ENCODE measurements at places on chromosomes 11 and 22.

- H3K36me3 ChIP-seq, result no peaks in the 10 kb centered on the region
- H3K27ac ChIP-seq, result no peak overlapping the region
- DNase-seq, result no peak
Observed at GRCh38 chr22:45960477-45961386, 16.2 kb downstream of the WNT7B start.

- H3K36me3 ChIP-seq, result no peaks in the 10 kb centered on the region
- H3K4me3 ChIP-seq, result no peak overlapping the region
- peaks cover 5% of the 10 kb centered on the region for H3K27me3 ChIP-seq
- no peaks in the 10 kb centered on the region for H3K4me1 ChIP-seq
- no peak for DNase-seq
Observed at GRCh38 chr11:31355817-31356216, 13.7 kb downstream of the DCDC1 start.

- H3K27me3 ChIP-seq, result peaks cover 6% of the 10 kb centered on the region
- no peaks in the 10 kb centered on the region for H3K36me3 ChIP-seq
- no peak for DNase-seq
- no peak overlapping the region for H3K27ac ChIP-seq
- peaks cover 1% of the 10 kb centered on the region for H3K4me1 ChIP-seq
- H3K4me3 ChIP-seq, result no peak overlapping the region
Observed at GRCh38 chr11:71237853-71238252, 14.5 kb downstream of the SHANK2 start.

- peaks cover 9% of the 10 kb centered on the region for H3K36me3 ChIP-seq
- H3K27me3 ChIP-seq, result no peaks in the 10 kb centered on the region
- peaks cover 24% of the 10 kb centered on the region for H3K4me1 ChIP-seq
- H3K27ac ChIP-seq, result peak overlapping the region; percentile 75
- no peak for DNase-seq
Observed at GRCh38 chr11:225734-226453, 10.2 kb downstream of the SIRT3 start.

DNA sequence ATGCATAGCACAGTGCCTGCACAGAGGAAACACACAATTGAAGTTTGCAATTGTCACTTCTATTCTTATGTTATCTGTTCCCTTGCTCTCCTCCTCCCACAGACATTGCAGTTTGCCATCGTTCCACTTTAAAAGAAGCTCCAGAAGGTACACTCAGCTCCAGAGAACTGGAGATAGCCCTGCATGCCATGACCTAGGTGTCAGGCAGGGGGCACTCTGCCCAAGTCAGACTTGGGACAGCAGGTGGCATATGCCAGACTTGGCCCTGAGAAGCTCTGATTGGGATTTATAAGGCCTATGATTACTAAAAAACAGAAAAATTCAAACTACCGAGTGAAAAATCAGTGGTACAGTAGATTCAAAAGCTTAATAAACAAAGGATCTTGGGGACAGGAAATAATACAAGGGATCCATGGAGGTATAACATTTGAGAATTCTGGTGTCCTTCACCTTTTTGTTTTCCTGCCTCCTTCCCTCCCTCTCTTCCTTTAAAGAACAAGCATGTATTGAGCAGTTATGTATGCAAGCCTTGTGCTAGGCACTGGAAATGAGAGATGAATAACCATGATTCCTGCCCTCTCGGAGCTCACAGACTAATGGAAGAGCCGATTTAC is 40.0 kb downstream of the TENM4 start:
- H3K4me3 ChIP-seq, result no peak overlapping the region
- peak; percentile 18 for DNase-seq
- H3K27me3 ChIP-seq, result no peaks in the 10 kb centered on the region

- peaks cover 49% of the 10 kb centered on the region for H3K36me3 ChIP-seq
- no peak for DNase-seq
- no peaks in the 10 kb centered on the region for H3K27me3 ChIP-seq
Observed at GRCh38 chr11:14783788-14784187, 108.2 kb downstream of the CYP2R1 start.

DNA sequence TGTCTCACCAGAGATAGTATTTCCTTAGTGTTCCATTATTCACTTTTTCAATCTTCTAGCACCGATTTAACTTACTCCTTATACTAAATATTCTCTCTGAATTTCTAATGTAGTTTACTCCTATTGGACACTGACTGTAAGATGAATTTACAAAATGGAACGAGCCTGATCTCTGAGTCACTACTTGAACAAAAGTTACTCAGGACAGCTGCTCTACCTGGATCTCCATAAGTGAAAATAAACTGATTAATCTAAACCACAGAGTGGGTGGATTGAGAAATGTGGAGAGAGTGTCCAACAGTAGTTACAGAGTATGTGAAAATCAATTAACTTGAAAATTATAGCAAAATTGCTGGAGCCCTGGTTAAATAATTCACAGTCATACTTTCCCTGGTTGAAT is 141.7 kb upstream of the CHORDC1 start:
- no peak overlapping the region for H3K4me3 ChIP-seq
- no peak for DNase-seq
- no peak overlapping the region for H3K27ac ChIP-seq
- H3K27me3 ChIP-seq, result no peaks in the 10 kb centered on the region

GRCh38 chr11:73393479-73394415 is 17.5 kb downstream of the RELT start:
- peak; percentile 61 for DNase-seq
- H3K27ac ChIP-seq, result no peak overlapping the region
- H3K36me3 ChIP-seq, result peaks cover 17% of the 10 kb centered on the region
- no peaks in the 10 kb centered on the region for H3K27me3 ChIP-seq
- no peaks in the 10 kb centered on the region for H3K4me1 ChIP-seq

GRCh38 chr11:112903340-112903739 is 57.9 kb upstream of the NCAM1 start:
- no peak for DNase-seq
- no peaks in the 10 kb centered on the region for H3K4me1 ChIP-seq
- no peaks in the 10 kb centered on the region for H3K36me3 ChIP-seq
- H3K27ac ChIP-seq, result no peak overlapping the region
- H3K4me3 ChIP-seq, result no peak overlapping the region

DNA sequence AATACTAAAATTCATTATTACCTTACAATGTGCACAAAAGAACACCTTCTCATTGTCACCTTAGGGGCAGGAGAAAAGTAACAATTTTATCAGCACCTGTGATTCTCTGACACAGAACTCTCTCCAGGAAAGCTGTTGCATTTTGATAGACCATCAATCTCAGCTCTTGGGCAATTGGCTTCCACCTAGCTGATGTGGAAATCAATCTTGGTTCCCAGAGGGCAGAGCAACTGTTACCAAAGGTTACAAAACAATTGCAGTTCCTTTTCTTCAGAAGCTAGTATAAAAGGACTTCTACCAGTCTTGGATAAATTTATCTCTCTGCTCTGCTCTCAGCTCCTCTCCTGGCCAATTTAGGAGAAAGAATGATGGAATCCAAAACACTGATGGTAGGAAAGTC is 157.8 kb upstream of the DDI1 start:
- H3K4me3 ChIP-seq, result no peak overlapping the region
- no peak for DNase-seq
- H3K4me1 ChIP-seq, result no peaks in the 10 kb centered on the region
- H3K36me3 ChIP-seq, result no peaks in the 10 kb centered on the region
- H3K27me3 ChIP-seq, result no peaks in the 10 kb centered on the region

DNA sequence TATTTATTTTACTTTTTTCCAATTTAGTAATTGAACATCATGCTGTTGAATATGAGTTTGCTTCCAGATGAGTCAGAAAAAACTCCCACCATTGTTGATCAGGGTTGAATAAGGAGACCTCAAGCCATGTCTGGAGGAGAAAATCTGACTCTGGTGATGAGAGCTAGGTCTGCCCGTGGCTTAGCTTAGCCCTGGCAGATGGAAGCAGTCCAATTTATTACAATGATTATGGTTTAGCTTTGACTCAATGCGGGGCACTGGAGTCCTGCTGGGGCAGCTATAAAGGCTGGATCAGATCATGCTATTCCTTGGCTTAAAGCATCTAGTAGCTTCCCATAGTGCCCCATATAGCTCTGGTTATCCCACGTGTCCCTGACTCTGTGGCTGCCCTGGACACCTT is 506.5 kb downstream of the MN1 start:
- H3K4me1 ChIP-seq, result no peaks in the 10 kb centered on the region
- H3K4me3 ChIP-seq, result no peak overlapping the region
- H3K27me3 ChIP-seq, result peaks cover 32% of the 10 kb centered on the region
- H3K27ac ChIP-seq, result no peak overlapping the region

- H3K4me1 ChIP-seq, result peaks cover 10% of the 10 kb centered on the region
- H3K36me3 ChIP-seq, result no peaks in the 10 kb centered on the region
- no peak for DNase-seq
Observed at GRCh38 chr11:73285721-73286120, 13.6 kb downstream of the P2RY6 start.

- H3K27me3 ChIP-seq, result peaks cover 5% of the 10 kb centered on the region
- peak overlapping the region; percentile 22 for H3K4me3 ChIP-seq
- H3K4me1 ChIP-seq, result peaks cover 13% of the 10 kb centered on the region
- H3K36me3 ChIP-seq, result no peaks in the 10 kb centered on the region
- peak; percentile 22 for DNase-seq
- H3K27ac ChIP-seq, result peak overlapping the region; percentile 20
Observed at GRCh38 chr22:44550711-44551491, 52.9 kb upstream of the RTL6 start.

- no peaks in the 10 kb centered on the region for H3K27me3 ChIP-seq
- no peak overlapping the region for H3K4me3 ChIP-seq
- no peak for DNase-seq
- no peaks in the 10 kb centered on the region for H3K4me1 ChIP-seq
- no peak overlapping the region for H3K27ac ChIP-seq
Observed at GRCh38 chr11:91773090-91773489, 451.5 kb upstream of the FAT3 start.

DNA sequence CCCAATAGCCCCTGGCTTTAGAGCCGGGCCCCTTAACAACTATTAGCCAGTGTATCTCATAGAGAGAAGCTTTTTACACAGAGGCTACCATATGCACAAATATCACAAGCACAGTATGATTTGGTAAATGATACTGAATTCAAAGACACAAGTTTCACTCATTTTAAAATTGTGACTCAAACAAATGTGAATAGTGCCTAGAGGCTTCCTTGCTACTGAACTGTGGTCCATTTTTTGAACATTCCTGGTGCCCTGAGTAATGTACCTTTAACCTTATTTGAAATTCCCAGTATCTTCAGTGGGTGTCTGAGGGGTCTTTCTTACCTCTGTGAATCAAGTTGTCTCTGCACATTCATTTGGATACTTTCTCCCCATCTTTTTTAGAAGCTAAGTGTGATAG is 156.2 kb downstream of the MAML2 start:
- peaks cover 12% of the 10 kb centered on the region for H3K36me3 ChIP-seq
- H3K4me1 ChIP-seq, result peaks cover 78% of the 10 kb centered on the region
- peak overlapping the region; percentile 66 for H3K4me3 ChIP-seq
- DNase-seq, result no peak

DNA sequence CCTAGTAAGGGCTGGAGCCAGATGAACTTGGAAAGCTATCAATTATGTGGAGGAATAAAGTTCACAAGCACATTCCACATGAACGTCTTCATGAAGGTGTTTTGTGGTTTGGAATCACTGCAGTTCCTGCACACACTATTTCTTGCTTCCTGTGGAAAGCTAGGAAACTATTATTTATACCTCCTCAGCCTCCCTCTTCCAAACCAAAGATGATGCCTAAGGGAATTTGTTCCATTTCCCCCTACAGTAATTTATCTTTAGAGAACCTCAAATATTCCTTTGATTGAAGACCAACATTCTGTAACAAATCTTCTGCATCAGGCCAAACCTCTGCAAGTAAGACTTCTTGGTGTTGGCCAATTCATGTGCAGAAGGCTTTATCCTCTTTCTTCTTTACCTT is 115.8 kb upstream of the ARHGAP20 start:
- peaks cover 17% of the 10 kb centered on the region for H3K4me1 ChIP-seq
- H3K27ac ChIP-seq, result no peak overlapping the region
- H3K27me3 ChIP-seq, result peaks cover 5% of the 10 kb centered on the region
- H3K4me3 ChIP-seq, result no peak overlapping the region

GRCh38 chr11:93396316-93396715 is 65.8 kb downstream of the DEUP1 start:
- H3K4me1 ChIP-seq, result no peaks in the 10 kb centered on the region
- H3K36me3 ChIP-seq, result no peaks in the 10 kb centered on the region
- H3K4me3 ChIP-seq, result no peak overlapping the region
- H3K27ac ChIP-seq, result no peak overlapping the region
- DNase-seq, result no peak
- no peaks in the 10 kb centered on the region for H3K27me3 ChIP-seq

GRCh38 chr11:115247361-115247760 is 256.9 kb downstream of the CADM1 start:
- no peaks in the 10 kb centered on the region for H3K4me1 ChIP-seq
- no peaks in the 10 kb centered on the region for H3K36me3 ChIP-seq
- DNase-seq, result no peak
- no peak overlapping the region for H3K4me3 ChIP-seq
- no peaks in the 10 kb centered on the region for H3K27me3 ChIP-seq

DNA sequence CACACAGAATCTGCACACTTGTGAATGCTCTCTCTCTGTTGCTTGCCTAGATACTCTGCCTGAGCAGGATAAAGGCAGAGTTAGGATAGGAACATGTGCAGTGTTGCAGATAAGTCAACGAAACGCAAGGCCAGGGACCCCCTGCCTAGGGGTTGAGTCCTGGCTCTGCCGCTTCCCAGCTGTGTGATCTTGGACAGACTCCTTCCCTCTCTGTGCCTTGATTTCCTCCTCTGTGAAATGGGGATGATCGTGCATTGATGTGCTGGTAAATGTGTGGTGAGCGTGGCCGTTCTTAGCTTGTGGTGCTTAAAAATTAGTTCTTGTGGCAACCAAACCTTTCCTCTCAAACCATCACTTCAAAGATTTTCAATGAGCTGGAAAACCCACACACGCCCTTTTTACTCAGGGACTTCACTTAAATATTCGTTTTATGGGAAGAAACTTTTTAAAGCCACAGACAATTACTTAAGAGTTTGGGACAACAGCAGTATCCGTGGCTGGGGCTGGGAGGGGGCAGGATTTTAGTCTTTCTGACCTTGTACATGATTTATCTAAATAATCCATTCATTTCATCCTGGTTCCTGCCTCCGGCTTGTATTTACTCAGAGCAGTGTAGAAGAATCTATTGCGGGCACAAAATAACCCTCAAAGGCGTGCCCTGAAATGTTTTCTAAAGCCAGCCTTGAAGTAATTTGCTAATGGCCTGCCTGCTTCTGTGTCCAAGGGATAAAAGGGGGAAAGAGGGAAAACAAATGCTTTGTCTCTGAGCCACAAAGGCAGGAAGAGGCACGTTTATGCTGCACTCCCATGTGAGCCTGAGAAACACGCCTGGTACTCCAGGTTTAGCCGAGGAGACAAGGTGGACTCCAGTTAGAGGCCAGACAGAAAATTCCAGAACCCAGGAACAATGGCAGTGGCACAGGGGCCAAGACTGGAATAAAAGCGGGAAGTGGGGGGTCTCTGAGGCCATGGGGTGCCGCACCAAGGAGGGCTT is 85.0 kb upstream of the CRYBB3 start:
- peaks cover 18% of the 10 kb centered on the region for H3K4me1 ChIP-seq
- no peaks in the 10 kb centered on the region for H3K36me3 ChIP-seq
- DNase-seq, result no peak
- no peak overlapping the region for H3K4me3 ChIP-seq
